ENCODE measurements at places on chromosomes 1 and 21. TPM values are rescaled to one million over a fixed set of nuclear protein-coding genes. Genes with fewer than 3 reads are reported as not detected.

The IQCC gene
- 3.7 TPM for total RNA-seq

DNA sequence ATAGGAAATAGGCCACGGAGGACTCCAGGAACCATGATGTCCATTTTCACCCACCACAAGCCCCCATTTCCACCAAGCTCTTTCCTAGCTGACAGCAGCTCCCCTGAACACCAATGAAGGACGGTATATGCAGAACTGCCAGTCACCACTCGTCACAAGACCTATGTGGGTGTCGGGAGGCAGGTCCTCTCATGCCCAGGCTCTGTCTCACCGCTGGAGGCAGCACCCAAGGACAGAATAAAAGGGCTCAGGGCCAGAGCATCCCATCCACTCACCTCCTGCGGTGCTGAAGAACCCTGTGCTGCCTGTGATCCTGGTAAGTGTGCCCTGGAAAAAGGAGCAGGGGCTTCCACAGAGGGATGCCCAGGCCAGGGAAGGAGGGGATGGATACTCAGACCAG is at the start of gene LCE1F:
Gene LCE1F, plus strand, starts transcription at position 266 of the 400 bp plus-strand sequence. CDS start 1,232 bp downstream, outside the sequence.
- DNase-seq, result no peak

- no peak for DNase-seq
Observed at GRCh38 chr1:47351305-47351704, 17.7 kb downstream of the CMPK1 start.

- peak; percentile 4 for DNase-seq
Observed at GRCh38 chr1:30328401-30329262, 394.8 kb downstream of the MATN1 start.

DNA sequence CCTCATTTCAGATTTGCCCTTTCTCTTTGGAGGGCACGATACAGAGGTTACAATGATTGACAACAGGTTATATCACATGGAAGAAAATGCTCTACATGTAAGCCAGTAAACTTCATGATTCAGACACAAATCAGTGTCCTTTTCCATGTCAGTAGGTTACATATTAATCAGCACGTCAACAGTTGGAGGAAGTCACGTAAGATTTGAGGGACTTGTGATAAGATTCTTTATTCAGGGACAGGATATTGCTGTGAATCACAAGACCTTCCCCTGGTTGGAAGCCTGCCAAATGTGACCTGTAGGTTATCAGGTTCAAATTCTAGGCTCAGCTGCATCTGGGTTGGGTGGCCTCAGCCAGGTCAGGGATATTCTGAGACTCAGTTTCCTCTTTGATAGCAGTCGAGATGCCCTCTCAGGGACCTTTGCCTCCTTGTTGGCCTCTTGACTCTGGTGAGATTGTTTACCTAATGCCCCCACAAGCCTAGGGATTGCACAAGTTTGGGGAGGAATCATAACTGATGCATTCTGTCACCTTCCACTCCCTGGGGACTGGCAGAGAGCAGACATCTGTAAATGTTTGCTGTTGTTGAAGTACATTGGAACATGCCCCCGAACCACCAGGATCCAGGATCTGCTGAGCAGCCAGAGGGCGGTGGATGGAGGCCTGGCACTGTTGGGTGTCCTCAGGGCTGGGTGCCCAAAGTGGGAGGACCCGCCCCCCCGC is 31.9 kb downstream of the SERINC2 start:
- DNase-seq, result no peak

The LCE1D gene
- total RNA-seq, result not detected

DNA sequence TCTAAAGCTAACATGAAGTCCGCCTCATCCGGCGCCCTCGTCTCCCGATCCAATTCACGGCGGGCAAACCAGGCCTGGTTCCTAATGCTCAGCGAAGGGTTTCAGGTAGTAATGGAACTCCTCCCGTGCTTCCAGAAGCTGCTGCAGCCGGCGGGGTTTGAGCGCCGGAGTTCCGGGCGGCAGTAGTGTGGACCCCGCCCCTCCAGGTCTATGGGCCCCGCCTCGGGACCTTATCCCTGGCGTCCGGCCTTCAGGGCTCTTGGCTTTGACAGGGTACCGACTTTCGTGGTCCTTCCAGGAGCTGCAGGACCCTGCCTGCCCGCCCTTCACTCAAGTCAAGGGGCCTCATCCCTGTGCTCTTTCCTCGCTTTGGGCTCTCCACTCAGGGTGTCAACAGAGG is 304.1 kb downstream of the FAM72C start:
- no peak for DNase-seq

The NEK2 gene
- total RNA-seq, result 47.5 TPM

The KRTAP10-6 gene
- not detected for total RNA-seq
